Adrenal gland (tissue), 19 donors: ENCODE measurements at places on chromosomes 2 and 18. TPM values are rescaled to one million over a fixed set of nuclear protein-coding genes. Genes with fewer than 3 reads are reported as not detected.

Gene KCNG2
- 0.68 TPM for total RNA-seq

Gene GCG
- not detected for total RNA-seq

GRCh38 chr2:189444322-189444721 is 3.0 kb downstream of the WDR75 start:
- no peak for DNase-seq

Gene DSC1
- not detected for total RNA-seq

Gene TMEM247
- total RNA-seq: not detected

DNA sequence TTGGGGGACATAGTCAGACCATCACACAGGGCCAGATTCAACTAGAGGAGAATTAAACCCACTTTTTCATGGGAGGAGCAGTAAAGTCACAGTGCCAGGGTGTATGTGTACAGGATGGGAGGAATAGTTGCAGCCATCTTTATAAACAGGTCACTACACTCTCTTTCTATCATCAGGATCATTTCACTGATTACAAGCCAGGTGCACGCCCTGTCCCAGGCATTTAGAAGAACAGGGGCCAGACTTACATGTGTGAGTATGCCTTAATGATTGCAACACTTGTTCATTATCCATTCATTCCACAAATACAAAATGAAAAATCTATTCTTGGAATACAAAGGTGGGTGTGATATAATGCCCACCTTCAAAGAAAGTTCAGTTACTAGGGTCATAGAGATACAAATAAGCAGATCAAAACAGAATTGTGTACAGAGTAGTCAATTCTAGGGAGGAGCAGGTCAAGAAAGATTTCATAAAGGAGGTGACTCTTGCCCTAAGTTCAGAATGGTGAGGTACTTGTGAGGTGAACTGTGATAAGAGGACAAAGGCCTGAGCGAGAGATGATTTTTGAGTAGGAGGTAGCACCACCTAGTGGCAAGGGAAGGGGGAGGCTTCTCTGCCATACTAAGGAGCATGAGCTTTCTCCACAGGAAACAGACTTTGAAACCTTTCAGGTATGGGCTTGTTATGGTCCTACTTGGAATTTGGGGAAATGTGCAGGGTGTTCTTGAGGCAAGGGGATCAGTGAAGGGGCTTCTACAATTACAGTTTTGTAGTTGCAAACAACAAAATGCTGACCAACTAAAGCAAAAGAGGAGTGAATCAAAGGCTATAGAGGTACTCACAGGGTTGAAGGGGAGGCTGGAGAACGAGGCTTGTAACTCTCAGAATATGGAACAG is 156.3 kb downstream of the SUCLG1 start:
- DNase-seq: peak; percentile 28

GRCh38 chr18:45237343-45238098 is 377.8 kb upstream of the SLC14A2 start:
- no peak for DNase-seq

DNA sequence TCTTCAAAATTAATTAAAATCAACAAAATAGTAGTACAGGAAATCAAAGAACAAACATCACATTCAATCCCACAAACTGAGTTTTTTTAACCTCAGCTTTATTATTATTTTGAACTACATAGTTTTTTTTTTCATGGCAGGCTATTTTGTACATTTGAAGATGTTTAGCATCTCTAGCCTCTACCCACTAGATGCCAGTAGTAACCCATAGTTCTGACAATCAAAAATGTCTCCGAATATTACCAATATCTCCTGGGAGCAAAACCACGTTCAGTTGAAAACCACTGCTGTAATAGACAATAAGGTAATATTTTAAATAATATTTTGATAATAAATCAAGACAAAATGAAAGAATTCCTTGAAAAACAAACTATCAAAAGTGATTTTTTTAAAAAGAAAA is 702.6 kb upstream of the LRRTM1 start:
- no peak for DNase-seq

GRCh38 chr2:144524118-144525009 is 4.4 kb upstream of the ZEB2 start:
- peak; percentile 55 for DNase-seq

Gene ANKRD29
- total RNA-seq: 10.4 TPM

DNA sequence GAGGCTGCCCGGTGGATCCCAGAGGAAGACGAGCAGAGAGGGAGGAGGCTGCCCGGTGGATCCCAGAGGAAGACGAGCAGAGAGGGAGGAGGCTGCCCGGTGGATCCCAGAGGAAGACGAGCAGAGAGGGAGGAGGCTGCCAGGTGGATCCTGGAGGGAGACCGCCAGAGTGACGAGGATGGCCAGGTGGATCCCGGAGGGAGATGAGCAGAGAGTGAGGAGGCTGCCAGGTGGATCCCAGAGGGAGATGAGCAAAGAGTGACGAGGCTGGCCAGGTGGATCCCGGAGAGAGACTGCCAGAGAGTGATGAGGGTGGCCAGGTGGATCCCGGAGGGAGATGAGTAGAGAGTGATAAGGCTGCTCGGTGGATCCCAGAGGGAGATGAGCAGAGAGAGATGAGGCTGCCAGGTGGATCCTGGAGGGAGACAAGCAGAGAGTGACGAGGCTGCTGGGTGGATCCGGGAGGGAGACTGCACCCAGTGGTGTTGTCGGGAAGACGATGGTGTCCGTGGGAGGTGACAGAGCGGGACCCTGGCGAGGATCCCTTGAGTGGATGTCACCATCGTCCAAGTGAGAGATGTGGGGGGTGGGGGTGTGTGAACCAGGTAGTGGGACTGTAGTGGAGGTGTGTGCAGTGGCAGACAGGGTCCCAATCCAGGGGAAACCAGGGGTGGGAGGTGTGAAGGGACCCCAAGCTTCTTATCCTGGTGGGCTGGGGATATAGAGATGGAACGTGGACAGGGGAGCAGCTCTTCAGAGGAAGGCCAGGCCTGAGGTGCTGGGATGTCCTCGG is 22.3 kb downstream of the DCDC2C start:
- DNase-seq: no peak

Gene TBC1D8
- total RNA-seq: 17.2 TPM

DNA sequence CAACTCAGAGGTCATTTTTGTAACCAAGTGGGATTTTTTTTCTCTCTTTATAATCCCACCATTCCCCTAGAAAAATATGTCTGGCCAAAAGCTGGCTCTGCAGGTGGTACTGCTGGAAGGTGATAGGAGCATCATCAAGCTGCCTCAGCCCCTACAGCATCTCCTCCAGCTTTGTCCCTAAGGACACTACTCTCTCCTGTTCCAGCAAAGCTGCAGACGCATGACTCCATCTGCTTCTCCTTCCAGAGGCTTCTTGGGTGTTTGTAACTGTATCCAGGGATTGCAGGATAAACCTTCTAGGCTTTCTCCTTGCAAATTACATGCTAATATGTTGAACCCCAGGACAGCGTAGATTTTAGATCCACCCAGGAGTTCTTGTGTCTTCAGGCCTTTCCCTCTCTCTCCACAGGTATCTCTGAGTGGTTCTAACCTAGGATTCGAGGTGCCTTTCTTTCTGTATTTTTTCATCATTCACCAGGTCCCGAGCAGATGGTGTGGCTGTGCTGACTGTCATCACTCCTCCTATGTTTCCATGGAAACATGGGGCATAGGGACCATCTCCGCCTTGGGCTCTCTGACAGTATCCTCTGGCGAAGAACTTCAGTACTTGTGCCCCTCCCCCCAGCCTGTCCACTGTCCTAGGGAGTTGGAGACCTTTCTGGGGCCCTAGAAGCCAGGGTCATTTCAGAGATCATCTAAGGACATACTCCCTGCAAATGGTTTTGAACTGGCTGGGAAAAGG is 34.3 kb downstream of the AFF3 start:
- no peak for DNase-seq

DNA sequence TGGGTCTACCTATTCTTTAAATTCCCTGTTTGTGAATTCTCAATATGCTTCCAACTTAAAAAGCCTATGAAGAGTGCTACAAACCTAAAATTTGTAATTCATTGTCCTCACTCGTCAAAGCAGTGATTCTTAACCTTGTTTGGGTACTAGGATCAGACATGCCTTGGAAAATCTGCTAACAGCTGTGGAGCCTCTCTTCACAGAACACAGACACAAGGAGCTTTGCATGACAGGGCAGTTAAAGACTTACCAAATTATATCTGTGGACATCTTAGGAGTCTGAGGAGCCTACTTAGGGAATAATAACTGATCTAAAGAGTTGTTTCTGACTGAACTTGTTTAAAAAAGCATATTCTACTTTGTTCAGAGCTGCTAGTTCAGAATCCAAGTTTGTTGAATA is 38.1 kb downstream of the TMEM87B start:
- DNase-seq: no peak

DNA sequence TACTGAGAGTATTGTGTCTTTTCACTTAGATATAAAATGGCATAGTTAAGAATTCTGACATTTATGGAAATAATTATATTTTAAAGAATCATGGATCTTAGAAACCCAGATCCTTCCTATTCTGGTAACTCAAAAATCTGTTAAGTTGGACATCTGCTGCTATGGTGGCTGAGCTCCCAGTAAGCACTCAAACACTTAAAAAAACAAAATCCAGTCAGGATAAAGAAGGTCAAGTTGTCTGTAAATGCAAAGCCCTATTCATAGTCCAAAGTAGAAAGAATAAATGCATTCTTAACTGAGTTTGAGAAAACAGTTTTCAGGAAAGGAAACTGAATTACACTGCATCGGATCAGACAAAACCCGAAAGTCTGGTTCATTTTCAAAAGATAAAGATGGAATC is 35.6 kb downstream of the EIF2AK3 start:
- DNase-seq: no peak

- DNase-seq: no peak
Observed at GRCh38 chr2:148848146-148848545, 26.9 kb upstream of the KIF5C start.

DNA sequence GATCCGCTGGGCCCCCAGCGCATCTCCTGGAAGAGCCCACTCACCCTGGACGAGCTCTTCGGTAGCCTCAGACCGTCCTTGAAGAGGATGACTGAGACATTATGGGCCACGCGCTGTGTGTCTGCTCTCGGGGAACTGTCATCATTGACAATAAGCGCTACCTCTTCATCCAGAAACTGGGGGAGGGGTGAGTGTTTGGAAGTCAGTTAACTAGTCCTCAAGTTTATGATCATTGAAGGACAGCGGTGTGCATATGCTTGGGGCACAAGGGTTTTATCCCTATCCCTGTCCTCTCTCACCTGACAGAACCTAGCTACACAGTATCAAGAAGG is 586 bp downstream of the STK16 start:
- peak; percentile 50 for DNase-seq

Gene TXNDC2
- total RNA-seq: 0.25 TPM

Gene RFTN2
- total RNA-seq: 10.5 TPM

Gene DCC
- total RNA-seq: 0.74 TPM

DNA sequence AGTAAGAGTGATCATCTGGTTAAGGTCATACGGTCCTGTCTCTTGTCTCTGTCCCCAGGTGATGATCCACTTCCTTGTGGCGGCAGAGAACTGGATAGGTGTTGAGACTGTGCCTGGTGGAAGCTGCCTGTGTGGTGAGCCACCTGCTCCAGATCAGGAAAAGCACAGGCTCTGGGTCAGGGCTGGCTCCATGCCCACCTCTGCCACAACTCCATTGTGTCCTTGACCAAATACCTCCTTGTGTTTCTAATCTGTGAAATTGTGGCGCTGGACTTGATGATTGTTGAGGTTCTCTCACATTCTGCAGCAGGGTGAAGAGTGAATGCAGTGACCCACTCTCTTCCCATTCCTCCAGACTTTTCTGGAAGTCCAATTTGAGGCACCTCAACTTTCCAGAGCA is 45.7 kb upstream of the EN1 start:
- no peak for DNase-seq

DNA sequence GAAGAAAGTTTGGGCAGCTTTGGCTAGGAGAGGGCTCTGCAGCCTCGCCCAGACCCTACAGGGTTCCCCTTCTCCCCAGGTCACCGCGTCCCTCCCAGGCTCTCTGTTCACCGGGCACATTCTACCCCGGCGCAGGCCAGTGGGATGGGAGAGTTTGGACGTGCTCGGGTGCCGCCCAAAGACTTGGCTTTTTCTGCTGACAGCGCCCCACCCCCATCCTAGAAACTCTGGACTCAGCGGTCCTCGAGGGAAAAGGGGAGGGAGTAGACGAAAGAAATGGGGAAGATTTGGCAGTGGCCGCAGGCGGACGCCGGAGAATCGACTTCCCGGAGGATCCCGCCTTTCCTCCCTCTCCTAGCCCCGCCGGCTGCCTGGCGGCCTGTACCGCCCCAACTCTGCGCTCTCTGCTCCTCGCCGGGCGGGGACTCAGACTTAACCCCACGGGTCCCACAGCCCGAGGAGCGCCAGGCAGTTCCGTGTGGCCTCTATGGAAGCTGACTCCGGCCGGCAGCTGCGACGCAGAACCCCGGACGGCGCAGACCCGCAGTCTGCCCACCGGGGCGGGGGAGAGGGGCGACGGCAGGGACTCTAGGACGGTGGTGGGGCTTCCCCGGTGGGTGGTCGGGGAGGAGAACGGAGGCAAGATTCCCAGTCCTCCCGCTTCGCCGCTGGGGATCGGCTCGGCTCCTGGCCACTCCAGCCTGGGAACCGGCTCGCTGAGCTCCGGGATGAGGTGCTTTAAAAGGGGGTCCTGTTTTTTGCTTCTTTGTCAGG is 863 bp upstream of the SIX2 start:
- peak; percentile 61 for DNase-seq

DNA sequence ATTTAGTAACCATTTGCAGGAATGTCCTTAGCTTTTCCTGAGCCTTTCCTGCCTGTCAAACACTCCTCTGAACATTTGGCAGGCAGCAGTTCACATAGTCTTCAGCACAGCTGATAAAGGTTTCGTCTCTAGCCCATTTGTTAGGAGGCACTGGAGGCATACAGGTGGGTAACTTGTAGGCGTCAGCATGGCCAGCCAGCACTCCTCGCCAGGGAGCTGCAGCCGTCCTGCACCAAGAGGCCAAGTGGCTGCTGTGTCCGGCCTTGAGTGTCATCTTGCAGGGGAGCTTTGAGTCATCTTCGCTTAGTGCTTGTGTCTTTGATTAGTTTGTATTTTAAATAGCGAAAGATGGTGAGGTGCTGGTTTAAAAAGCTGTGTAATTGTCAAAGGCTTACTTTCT is 120.3 kb upstream of the NFATC1 start:
- peak; percentile 52 for DNase-seq

DNA sequence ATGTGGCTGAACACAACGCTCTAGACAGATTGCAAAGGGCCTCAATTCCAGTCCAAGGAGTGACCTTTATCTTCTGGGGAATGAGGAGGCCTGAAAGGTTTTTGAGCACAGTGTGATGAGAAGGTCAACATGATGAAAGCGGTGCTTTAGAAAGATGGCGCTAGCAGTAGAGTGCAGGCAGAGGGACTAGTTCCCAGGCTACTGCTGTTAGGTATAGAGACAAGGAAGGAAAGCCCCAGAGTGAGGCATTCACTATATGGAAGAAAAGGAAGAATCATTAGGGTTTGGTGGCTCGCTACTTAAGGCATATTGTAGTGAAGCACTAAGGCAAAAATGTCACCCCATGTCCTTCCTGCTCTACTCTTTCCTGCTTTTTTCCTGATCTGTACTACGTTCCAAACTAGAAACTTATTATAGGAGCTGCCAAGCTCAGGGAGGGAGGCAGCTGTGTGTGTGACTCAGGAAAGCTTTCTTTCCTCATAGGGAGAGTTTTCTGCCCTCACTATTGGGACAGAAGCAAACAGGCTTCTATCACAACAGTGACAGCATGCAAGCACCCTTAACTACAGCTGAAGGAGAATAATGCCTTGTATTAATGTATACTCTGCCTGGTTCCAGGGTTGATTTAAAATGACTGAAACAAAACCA is 160.8 kb upstream of the CAVIN2 start:
- no peak for DNase-seq

Gene NCOA1
- 65.0 TPM for total RNA-seq

Gene CGREF1
- total RNA-seq: 0.93 TPM

- DNase-seq: no peak
Observed at GRCh38 chr18:29605365-29605764, 1428.4 kb upstream of the CDH2 start.

- no peak for DNase-seq
Observed at GRCh38 chr18:45825258-45826044, at the start of gene SIGLEC15. SIGLEC15 (plus strand) TSS chr18:45825675; CDS start chr18:45825729, 54 bp downstream.

GRCh38 chr18:55406451-55406991 is 181.5 kb downstream of the TCF4 start:
- DNase-seq: no peak
